Activated naive CD8-positive, alpha-beta T cell treated with anti-CD3 and anti-CD28 coated beads, Interleukin-2, amount 10 ng/mL, durations not matched to agents 7 days and 5 days (primary cell): ENCODE measurements at places on chromosomes 11 and 22.

DNA sequence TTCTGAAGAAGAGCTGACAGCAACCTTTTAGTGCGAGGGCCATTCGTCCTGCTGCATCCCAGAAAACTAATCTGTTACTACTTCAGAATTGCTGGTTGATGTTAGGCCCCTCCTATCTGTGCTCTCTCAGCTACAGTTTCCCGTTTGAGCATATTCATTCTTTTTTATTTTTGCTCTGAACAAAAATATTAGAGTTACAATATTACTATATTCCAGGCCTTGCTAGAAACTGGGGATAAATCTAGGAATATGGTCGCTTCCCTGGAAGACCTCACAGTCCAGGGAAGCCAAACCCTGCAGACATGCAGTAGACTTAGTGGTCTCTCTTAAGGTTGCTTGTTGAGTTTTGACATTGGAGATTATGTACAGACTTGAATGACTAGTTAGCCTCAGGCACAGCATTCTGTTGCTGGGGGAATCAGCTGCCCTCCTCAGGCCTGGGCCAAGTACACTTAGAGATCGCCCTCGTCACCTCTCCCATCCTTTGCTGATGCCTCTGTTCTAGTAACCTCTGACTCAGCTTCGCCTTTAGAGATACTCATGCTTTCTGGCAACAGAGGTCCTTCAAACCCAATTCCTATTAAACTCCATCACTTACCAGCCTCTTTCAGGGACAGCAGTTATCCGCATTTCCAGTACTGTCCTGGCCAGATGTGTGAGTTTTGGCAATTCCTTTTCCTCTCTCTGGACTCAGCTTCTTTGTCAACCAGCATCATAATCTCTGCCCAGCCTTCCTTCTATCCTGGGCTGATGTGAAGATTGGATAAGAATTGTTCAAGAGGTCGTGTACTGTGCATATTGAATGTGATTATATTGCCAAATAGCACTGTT lies 698 bp upstream of the ANAPC15 start:
- no peaks in the 10 kb centered on the region for H3K27me3 ChIP-seq
- DNase-seq, result no peak
- H3K27ac ChIP-seq, result peak overlapping the region; percentile 99
- H3K4me1 ChIP-seq, result peaks cover 24% of the 10 kb centered on the region
- H3K4me3 ChIP-seq, result peak overlapping the region; percentile 94
- peaks cover 2% of the 10 kb centered on the region for H3K36me3 ChIP-seq

DNA sequence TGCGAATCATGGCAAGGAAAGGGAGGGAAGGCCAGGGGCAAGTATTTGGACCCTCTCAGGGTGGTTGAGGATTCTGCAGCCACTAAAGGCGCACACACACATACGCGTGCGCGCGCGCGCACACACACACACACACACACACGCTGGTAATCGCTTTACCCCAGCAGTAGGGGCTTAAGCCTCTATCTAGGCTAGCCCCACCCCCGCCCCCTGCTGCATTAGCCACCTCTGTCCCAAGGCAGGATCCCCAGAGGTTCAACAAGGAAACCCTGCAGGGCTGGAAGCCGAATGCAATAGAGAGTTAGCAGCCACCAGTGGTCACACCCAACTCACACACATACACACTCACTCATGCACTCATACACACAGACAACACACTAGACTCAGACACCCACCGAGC lies 28.6 kb upstream of the ELFN2 start:
- H3K4me1 ChIP-seq, result no peaks in the 10 kb centered on the region
- H3K27ac ChIP-seq, result peak overlapping the region; percentile 18
- H3K4me3 ChIP-seq, result no peak overlapping the region
- peaks cover 3% of the 10 kb centered on the region for H3K36me3 ChIP-seq
- H3K27me3 ChIP-seq, result no peaks in the 10 kb centered on the region
- no peak for DNase-seq

- H3K27me3 ChIP-seq, result no peaks in the 10 kb centered on the region
- DNase-seq, result no peak
- H3K27ac ChIP-seq, result no peak overlapping the region
These were observed 39.5 kb upstream of the CHRNA10 start for GRCh38 chr11:3710485-3711259.

DNA sequence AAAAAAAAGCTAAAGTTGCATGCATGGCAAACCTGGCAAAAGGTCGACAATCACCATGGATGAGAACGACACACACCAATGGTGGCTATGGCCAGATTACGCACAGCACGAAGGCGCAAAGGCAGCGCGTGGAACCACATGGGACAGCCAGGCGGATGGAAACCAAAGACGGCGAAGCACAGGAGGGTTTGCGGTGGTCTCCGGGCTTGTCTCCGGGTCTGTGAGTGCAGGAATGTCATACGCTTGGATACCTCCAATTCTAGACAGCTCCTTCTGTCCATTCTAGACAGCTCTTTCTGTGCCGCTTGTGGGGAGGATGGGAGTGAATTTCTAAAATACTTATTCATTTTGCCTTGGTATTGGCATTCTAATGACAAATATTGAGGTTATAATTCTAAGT lies 685.4 kb downstream of the BRD1 start:
- peaks cover 4% of the 10 kb centered on the region for H3K27me3 ChIP-seq
- H3K4me3 ChIP-seq, result no peak overlapping the region
- no peak overlapping the region for H3K27ac ChIP-seq
- H3K36me3 ChIP-seq, result no peaks in the 10 kb centered on the region

DNA sequence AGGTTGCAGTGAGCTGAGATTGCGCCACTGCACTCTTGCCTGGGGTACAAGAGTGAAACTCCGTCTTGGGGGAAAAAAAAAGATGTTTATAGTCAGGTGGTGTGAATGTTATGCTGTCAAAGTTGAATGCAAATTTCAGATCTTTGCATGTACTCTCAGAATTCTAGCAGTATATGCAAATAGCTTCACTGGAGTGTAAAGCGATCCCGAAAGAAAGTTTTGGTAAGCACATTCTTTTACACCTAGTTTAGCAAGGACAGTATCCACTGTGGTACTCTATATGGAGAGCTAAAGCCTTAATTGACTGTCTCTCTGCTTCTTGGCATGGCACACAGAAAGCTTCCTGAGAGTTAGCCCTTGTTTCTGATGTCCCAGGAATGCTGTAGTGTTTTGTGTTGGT lies 4.0 kb downstream of the JAM3 start:
- peaks cover 2% of the 10 kb centered on the region for H3K36me3 ChIP-seq
- peaks cover 19% of the 10 kb centered on the region for H3K4me1 ChIP-seq
- peaks cover 39% of the 10 kb centered on the region for H3K27me3 ChIP-seq
- H3K4me3 ChIP-seq, result no peak overlapping the region
- no peak for DNase-seq
- H3K27ac ChIP-seq, result no peak overlapping the region

- H3K27me3 ChIP-seq, result no peaks in the 10 kb centered on the region
- H3K4me1 ChIP-seq, result no peaks in the 10 kb centered on the region
- no peaks in the 10 kb centered on the region for H3K36me3 ChIP-seq
- DNase-seq, result no peak
These were observed 46.1 kb downstream of the CDKN1C start for GRCh38 chr11:2839395-2839943.

DNA sequence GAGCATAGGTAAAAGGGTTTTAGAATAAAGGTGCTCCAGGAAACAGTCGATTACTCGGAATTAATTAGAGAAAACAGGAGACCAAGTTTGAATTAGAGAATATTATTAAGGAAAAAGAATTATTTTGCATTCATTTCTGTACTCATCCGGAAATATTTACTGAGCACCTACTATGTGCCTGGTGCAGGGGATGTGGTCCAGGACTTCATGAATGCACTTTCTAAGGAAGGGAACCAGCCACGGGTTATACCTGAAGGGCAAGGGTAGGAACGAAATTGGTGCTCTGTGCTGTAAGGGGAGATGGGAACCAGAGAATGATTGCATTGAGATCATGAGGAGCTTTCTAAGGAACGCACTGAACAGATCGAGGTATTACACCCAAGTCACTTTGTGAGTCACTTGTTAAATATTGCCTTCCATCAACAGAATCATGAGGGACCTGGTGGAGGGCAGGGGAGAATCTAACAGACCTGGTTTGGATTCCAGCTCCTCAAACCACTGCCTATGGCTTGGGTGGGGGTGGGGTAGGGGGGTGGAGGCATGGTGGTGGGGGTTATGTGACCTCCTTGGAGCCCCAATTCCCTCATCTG lies 40.9 kb downstream of the C11orf96 start:
- DNase-seq, result no peak
- no peak overlapping the region for H3K27ac ChIP-seq
- H3K4me1 ChIP-seq, result no peaks in the 10 kb centered on the region
- H3K27me3 ChIP-seq, result peaks cover 8% of the 10 kb centered on the region
- no peak overlapping the region for H3K4me3 ChIP-seq

- DNase-seq, result no peak
- no peak overlapping the region for H3K27ac ChIP-seq
- H3K4me3 ChIP-seq, result no peak overlapping the region
- H3K27me3 ChIP-seq, result peaks cover 58% of the 10 kb centered on the region
- H3K36me3 ChIP-seq, result no peaks in the 10 kb centered on the region
- peaks cover 7% of the 10 kb centered on the region for H3K4me1 ChIP-seq
These were observed 54.3 kb downstream of the CYTH4 start for GRCh38 chr22:37336579-37336978.

DNA sequence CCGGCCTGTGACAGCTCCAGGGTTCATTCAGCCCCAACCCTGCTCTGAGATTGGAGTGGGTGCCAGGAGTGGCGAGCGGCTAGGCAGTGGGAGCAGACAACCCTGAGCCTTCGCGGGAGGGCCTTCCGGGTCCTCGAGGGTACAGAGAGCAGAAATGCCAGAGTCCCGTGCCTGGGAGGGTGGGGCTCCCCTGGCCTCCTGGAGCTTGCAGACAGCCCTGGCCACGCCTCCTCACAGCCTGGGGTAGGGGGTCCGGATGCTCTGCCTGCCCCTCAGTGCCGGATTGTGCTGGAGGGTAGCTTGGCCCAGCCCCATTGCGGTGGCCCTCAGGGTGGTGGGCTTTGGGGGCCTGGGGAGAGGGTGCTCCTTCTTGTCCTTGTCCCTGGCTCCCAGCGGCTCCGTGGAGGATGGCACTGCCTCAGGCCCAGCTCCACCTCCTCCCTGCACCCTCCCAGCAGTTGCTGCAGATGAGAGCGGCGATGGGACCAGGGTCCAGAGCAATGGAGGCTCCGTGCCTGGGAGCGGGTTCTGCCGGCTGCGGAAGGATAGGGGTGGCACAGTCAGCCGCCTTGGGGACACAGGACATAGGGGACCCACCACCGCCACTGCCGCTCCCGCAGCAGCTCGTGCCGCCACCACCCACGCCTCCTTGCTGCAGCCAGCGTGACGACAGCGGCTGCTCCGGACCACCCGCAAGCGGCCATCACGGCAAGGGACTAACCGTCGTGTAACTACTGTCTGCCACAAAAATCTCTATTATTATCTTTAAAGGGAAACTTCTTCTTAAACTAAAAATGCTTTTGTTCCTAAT lies 34.9 kb upstream of the OR10G7 start:
- H3K27me3 ChIP-seq, result peaks cover 31% of the 10 kb centered on the region
- H3K4me1 ChIP-seq, result peaks cover 3% of the 10 kb centered on the region
- peak; percentile 38 for DNase-seq
- no peak overlapping the region for H3K27ac ChIP-seq
- H3K4me3 ChIP-seq, result peak overlapping the region; percentile 51

- H3K27me3 ChIP-seq, result peaks cover 30% of the 10 kb centered on the region
- no peaks in the 10 kb centered on the region for H3K36me3 ChIP-seq
- H3K4me1 ChIP-seq, result peaks cover 16% of the 10 kb centered on the region
- H3K4me3 ChIP-seq, result peak overlapping the region; percentile 22
These were observed 8.8 kb upstream of the PDGFB start for GRCh38 chr22:39253435-39254070.

DNA sequence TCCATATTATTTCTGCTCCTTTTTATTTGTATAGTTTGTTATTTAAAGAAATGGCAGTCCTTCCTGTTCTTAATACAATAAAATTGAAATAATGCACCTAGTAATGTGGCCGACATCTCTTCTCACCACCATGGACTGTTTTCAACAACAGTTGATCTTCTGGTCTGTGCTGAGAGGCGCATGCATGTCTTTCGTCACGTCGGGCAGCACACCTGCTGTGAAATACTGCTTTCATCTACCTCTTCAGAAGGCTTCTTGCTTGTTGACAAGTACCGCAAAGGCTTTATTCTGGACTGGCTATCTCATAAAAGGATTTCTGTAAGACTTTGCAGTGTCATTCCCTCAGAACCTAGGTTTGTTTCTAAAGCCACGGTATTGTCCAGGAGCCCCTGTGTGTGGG lies 13.9 kb upstream of the MYO18B start:
- DNase-seq, result no peak
- H3K27ac ChIP-seq, result no peak overlapping the region
- peaks cover 48% of the 10 kb centered on the region for H3K36me3 ChIP-seq
- no peaks in the 10 kb centered on the region for H3K27me3 ChIP-seq
- H3K4me3 ChIP-seq, result no peak overlapping the region

- peaks cover 1% of the 10 kb centered on the region for H3K36me3 ChIP-seq
- peaks cover 17% of the 10 kb centered on the region for H3K4me1 ChIP-seq
- no peak for DNase-seq
- no peaks in the 10 kb centered on the region for H3K27me3 ChIP-seq
- no peak overlapping the region for H3K4me3 ChIP-seq
These were observed 42.7 kb downstream of the WEE1 start for GRCh38 chr11:9616042-9616675.
